Cerebellar nuclear complex (tissue), 1 donor: ENCODE measurements at places on chromosomes 2 and 18.
A peak's percentile ranks its signal among the peaks of the same experiment; 100 is the strongest.

GRCh38 chr18:6382963-6383362, 31.7 kb downstream of the L3MBTL4 start:
- no peak for DNase-seq

- no peak for DNase-seq
These were observed 600.3 kb downstream of the CCDC85A start for GRCh38 chr2:56784046-56784445.

- no peak for DNase-seq
These were observed 6.1 kb downstream of the SMAD7 start for GRCh38 chr18:48944634-48945033.

DNA sequence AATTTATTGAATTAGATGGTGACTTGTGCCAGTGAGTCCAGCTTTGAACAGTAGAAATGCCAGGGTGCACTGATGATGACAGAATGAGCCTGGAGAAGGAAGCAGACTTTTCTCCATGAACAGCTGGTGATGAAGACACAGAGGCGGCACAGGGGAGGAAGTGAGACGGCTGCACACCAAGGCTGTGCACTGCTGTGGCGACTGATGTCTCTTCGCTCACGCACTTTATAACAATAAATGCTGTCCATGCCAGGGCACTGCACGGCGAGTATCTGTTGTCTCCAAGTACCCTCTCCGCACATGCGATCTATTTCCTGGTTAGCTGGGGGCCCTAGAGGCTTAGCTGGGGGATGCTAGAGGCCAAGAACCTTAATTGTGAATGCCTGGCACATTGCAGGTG, 175.2 kb downstream of the TMEM200C start:
- no peak for DNase-seq

GRCh38 chr2:102826904-102827303, 65.1 kb downstream of the TMEM182 start:
- peak; percentile 81 for DNase-seq

- no peak for DNase-seq
These were observed 60.1 kb downstream of the LIMS1 start for GRCh38 chr2:108594132-108594981.

DNA sequence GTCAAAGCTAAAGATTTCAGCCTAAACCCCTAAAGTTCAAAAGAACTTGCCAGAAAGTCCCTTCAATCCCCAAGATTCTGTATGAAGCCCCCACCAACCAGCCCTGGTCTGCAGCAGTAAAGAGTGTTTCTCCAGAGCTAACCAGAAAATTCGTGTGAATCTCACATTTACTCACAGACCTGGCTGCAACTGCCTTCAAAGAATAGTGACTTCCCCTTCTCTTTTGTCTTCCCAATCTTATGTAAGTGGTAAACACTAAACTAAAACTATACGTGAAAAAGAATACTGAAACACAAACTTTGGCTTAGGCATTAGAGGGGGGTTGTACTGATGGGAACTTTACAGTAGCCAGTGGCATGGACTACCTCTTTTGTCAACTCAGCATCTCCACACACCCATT, 50.6 kb upstream of the SETBP1 start:
- DNase-seq = no peak

GRCh38 chr2:120935339-120936313, 200.0 kb downstream of the GLI2 start:
- DNase-seq = no peak

DNA sequence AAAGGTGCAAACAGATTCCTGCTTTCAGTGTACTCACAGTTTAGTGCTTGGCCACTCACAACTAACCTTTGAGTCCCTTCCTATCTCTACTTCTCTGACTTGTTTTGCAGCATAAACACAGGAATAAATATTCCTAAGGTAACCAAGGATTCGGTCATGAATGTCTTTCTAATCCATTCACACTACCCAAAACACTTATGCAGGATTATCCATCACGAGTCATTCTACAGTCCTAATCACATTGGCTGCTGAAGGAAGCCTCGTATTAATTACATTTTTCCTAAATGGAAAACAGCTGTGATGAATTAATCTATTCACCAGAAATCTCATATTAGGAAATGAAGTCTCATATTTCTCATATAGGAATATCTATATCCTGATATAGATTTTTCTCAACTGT, 16.3 kb downstream of the RDH14 start:
- DNase-seq = no peak

DNA sequence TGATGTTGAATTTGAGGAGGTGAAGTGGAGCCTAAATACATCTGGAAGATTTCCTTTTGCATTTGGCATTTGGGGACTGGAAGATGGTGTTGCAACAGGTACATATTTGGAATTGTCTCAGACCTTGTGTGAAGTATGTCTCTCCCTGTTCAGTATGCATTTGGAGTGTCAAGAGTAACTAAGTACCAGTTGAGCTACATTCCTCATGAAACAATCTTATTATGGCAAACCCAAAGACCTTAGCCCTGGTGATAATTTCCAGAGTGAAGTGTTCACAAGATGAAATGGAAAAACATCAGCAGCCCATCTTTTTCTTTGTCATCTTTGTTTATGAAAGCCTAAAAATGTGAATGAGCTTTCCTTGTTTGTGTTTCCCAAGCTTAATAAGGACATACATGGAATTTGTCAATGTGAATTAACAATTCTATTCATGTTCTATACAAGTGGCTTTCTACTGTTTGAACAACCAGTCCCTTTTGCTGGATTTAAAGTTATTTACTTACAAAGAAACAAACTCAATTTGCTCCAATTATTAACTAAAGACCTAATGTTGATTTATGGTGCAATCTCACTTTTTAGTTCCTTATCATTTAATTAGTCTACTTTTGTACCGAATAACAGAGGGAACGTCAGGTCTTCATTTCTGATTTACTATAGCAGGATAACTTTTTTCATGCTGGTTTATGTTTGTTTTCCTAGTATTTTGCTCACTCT, 42.1 kb upstream of the PPP1R1C start:
- no peak for DNase-seq

DNA sequence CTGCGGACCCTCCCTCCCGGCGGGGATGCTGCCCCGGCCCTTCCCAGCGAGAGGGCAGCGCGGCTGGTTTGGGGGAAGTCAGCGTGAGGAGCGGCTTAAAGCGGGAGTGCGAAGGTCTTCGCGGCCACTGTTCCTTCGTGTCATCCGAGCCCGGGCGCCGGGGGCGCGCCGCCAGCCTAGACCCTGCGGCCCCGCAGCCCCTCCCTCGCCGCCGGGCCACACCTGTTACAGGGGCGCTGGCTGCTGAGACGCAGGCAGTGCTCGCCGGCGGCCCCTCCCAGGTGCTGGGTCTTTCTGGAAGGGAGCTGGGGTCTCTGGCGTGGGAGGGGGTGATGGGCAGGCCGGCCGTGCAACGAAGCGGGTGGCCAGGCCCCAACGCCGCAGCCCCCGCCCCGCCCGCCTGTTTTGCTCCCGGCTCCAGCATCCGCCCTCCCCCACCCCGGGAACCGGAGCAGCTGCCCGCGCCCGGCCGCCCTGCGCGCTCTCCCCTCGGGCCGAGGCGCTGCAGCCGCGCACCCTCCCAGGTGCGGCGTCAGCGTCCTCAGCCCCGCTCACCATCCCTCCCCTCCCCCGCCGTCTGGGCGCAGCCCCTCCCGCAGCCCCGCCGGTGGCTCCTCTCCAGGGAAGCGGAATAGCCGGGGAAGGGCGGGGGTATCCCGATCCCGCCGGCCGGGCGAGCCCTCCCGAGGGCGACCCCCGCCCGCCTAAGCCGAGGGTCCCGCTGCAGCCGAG, 727 bp downstream of the KIF1A start:
- no peak for DNase-seq

- DNase-seq = no peak
These were observed 14.6 kb upstream of the DNAJC27 start for GRCh38 chr2:24986372-24986771.

DNA sequence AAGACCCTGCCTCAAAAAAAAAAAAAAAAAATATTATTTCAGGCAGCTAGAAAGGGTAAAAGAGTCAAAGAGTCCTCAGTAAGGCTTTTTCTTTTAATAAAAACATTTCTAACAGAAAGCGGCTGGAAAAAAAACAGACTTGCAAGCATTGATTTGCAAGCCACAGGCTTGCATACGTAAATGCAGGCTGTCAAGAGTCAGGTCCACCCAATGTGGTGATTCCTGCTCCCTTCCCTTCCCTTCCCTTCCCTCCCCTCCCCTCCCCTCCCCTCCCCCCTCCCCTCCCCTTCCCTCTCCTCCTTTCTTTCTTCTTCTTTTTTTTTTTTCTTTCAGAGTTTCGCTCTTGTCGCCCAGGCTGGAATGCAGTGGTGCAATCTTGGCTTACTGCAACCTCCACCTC, 74.4 kb upstream of the GULP1 start:
- DNase-seq = no peak

DNA sequence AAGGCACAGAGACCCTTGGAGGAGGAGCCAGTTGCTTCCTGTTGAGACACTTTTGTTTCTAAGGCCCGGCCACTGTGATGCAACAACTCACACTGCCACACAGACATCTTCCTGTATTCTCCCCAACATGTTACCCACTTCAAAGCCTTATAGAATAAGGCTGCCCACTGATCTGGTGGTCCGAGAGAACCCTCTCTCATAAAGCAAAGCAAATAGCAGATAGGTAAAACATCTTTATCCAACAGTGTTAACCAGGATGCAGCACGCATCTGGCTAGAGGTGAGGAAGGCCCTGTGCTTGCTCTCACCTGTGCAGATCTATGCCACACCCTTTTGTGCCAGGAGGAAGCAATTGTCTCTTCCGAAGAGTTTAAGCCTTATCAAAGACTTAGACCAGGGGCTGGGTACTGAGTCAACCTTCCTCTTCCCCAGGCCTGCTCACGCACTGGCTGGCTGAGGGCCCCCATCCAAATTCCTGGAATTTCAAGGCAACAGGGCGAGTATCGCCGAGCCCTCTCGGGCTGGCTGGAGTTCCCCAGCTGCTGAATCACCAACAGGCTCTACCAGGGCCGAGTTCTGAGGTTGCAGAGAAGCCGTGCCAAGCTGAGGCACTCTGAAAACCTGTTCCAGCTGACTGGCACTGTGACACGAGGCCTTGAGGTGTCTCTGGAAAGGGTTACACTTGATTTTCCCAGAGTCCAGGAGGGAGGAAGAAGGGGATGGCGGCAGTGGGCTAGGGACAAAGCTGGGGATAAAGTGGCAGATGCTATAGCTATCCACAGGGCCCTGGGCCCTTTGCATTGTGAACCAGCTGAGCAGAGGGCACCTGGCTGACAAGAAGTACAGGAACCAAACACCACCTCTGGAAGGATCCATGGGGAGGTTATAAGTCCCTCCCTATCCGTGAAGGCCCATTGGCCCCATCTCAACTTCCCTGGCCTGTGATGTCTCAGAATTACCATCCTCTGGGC, 29.3 kb downstream of the TGFA start:
- no peak for DNase-seq

GRCh38 chr2:137168552-137168951, 403.2 kb downstream of the THSD7B start:
- no peak for DNase-seq

DNA sequence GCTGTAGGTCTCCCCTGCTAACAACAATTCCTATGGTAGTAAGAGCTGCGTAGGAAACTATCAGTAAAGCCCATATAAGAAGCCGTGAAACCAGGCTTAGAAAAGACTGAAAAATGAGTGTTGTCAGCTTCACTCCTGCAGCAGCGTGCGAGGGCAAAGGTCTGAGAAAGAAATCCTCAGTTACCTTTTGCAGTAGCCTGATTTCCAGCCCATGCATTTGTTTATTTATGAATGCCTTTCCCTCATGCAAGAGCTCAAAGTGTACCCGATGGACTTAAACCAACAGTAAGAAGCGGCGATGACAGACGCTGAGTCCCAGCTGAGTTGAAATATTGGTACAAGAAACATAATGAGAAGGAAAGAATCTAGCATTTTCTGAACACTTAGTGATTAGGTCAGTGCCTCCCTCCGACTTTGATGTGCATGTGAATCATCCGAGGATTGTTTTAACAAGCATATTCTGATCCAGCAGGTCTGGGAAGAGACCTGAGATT, 15.0 kb upstream of the POLI start:
- no peak for DNase-seq

DNA sequence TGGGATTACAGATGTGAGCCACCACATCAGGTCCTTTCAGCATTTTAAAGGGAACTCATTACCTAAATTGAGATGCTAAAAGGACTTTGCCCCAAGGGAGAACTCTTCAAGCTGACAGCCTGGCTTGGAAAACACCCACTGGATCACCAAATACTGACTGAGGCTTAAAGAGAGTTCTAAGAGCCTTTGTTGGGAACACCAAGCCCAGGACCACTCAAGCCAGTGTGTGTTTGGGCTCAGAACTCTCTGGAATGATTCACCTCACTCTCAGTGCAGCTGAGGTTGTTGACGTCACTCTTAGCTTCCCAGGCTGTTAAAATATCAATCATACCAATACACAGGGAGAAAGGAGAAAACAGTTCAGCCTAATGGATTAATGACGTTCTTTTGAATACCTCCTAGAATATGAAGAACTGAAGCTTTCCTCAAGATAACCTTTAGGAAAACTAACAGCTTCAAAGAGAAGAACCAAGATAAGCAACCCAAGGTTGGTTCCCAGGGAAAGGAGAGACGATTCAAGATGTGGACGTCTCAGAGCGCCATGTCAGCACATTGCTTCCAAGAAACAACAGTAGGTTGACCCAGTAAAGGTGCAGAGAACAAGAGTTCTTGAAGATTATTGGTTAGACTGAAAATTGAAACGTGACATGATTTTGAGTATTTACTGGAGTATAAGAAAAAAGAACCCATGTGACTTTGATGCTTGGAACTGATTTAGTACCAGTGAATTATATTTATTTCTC, 48.0 kb upstream of the MGAT4A start:
- DNase-seq = no peak

DNA sequence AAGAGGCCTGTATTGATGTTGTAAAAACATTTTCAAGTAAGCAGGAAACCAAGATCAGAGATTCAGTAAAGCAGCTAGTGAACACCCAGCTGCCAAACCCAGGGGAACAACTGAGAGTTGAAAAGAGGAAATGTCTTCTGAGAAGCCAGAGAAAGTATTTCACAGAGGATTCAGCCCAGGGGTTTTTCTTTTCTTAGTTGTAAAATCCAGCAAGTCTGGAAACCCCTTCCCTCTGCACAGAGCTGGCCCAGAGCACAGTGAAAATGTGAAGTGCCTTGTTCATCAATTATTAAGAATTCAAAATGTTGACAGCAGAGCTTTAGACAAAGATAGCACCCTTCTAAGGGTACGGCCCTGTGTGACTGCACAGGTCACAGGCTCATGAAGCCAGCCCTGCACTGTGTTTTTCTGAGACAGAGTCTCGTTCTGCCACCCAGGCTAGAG, 28.4 kb downstream of the AFF3 start:
- DNase-seq = no peak

GRCh38 chr2:65395621-65396347, 36.6 kb downstream of the SPRED2 start:
- DNase-seq = no peak

DNA sequence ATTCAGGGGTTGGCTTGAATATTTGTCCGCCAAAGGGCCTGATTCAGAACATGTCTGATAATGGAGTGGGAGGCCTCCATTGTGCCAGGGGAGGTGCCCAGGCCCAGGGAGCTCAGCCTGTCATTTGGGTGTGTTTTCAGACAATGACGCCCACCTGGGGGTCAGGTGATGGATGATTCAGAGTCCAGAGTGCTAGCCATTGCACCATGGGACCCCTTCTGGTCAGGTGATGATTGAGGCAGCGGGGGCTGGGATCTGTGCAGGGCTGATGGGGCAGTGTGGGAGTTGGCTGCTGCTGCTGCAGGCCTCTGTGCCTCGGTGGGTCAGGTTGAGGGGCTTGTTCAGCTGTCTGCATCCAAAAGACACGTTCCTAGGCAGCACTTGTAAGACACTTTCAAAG, 8.3 kb upstream of the ARHGEF4 start:
- DNase-seq = no peak

GRCh38 chr2:164824872-164825271, 16.8 kb downstream of the COBLL1 start:
- no peak for DNase-seq

- no peak for DNase-seq
These were observed 225.1 kb upstream of the SALL3 start for GRCh38 chr18:78754311-78755043.

- DNase-seq = no peak
These were observed 25.6 kb upstream of the ACSL3 start for GRCh38 chr2:222835143-222835822.
